Occipital lobe (tissue), 3 donors: ENCODE measurements at places on chromosomes 5 and 9.

GRCh38 chr5:106093134-106093533 lies 1577.6 kb downstream of the EFNA5 start:
- no peak for DNase-seq

- DNase-seq, result no peak
Observed at GRCh38 chr9:127662617-127663016, 44.2 kb upstream of the CFAP157 start.

DNA sequence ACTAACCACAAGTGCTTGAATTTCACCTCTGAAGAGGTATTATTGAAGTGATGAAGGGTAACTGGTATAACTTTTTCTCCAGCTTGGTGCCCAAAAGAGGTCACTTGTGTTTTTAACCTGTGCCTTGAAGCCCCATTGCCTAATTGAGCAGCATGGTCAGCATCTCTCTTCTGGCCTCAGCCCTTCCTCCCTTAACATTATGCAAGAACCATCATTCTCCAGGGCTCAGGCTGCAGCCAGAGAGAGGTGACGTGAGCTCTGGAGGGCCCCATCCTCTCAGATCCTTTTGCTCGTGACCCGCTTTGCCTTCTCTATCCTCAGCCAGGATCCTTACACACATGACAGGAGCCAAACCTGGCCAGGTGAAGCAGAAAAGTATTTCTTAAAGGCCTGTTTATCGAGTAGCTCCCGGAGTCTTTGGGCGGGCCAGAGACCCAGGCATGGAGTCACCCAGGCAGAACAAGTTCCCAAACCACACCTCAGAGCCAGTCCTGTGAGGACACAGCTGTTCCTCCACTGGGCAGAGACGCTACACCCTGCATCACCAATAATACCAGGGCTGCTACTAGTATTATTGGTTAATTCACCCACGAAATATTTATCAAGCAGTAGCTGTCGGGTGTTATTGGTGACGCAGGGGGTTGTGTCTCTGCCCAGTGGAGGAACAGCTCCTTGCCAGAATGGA lies 29.6 kb upstream of the BOD1 start:
- DNase-seq, result no peak

DNA sequence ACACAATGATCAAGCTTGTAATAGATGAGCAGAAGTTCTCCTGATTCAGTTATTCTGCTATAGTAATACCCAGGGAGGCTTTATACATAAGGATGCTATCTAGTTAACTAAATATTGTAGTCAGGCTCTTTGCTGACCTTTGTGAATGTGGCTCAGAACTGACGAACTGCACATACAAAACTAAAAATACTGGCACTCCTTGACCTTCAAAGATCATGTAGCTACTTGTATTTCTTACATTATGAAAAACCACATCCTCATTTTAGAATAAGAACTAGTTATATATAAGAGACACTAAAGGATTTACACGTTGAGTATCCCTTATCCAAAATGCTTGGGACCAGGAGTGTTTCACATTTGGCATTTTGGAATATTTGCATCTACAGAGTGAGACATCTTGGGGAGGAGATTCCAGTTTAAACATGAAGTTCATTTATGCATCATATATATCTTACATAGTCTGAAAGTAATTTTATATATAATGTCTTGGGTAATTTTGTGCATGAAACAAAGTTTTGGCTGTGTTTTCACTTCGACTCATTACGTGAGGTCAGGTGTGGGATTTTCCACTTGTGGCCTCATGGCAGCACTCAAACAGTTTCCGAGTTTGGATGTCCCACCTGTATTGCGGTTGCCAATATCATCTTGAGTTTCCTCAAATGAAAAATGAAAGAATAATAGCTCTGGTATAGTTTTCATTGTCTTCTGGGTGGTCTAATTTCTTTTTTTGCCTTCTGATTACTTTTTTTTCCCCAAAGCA lies 58.4 kb upstream of the FBXL7 start:
- DNase-seq, result no peak

DNA sequence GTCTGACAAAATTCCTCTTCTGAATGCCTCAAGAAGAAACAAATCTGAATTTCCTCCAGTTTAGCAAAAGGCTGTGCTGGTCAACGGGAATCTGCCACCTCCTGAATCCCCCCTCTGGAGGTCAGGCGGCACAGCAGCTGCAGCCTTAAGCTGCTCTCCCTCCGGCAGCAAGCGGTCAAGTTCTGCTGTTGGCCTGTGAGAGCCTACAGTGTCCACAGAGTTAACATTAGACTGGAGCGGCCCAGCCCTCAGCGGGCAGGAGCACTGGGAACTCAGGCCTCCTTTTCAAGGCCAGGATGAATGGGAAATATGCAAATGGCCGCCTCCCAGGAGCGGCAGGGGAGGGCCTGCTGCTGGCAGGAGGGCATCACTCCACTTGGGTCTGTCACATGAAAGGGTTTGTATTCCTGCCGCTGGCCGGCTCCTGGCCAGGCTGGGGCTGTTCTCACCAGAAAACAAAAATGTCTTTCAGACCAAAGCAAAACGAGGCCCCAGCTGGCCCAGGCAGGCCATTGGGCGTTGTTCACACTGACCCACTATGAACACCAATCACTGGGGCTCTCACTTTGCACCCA lies 8.2 kb downstream of the ACSL6 start:
- peak; percentile 86 for DNase-seq

GRCh38 chr9:36499174-36499890 lies 73.4 kb upstream of the MELK start:
- DNase-seq, result no peak

DNA sequence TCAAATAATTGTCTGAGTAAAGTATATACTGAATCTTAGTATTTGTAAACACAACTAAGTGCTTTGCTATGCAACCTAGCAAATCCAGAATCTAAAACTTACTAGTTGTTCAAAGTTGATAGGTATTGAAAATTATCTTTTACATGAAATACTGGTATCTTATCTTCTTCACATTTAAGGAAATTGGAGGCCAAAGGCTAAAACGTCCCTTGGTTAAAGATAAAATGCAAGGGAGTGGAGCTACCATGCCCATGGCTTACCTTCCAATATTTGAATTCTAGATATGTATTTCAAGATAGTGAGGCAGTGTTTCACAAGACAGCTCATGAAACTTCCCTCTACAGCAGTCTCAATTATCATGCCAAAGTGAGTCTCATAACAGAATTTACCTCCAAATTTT lies 373.5 kb downstream of the KIAA0825 start:
- DNase-seq, result no peak

- DNase-seq, result no peak
Observed at GRCh38 chr5:141001844-141002604, 35.7 kb downstream of the PCDHAC2 start.

GRCh38 chr5:148666353-148666752 lies 12.0 kb upstream of the HTR4 start:
- DNase-seq, result no peak

DNA sequence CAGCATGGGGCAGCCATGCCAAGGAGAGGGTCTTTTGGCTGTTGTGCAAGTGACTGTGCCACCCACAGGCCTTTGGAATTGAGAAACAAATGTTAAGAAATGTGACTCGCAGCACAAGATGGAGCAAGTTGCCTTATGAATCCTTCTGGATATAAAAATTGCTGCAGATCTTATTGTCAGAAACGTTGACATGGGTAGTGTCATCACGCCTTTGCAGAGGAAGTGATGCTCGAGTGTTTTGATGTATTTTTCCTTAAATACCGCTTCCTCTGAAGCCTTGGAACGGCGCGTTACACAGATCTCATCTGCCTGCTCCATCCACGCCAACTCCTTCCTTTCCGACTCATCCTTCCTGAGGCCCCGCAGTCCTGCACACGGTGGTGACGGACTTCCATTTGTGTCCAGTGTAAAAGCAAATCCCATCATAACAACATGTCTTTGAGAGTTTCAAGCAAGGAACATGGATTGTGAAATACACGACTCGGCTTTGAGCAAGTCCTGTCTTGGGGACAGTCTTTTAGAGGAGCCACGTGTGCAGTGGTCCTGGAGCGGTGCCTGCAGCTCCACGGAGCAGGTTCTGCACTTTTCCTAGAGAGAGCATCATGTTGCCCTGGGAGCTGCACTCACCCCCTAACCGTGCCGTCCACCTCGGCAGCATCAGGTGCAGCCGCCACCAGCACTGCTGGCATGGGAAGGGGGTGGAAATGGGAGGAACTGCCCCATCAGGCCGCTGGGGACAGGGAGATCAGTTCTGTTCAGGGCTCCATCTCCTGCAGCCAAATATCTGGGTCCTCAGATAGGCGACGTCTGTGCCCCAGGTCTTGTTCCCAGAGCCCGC lies 15.1 kb downstream of the ROPN1L start:
- peak; percentile 70 for DNase-seq

GRCh38 chr5:38189081-38189504 lies 69.3 kb upstream of the EGFLAM start:
- no peak for DNase-seq

DNA sequence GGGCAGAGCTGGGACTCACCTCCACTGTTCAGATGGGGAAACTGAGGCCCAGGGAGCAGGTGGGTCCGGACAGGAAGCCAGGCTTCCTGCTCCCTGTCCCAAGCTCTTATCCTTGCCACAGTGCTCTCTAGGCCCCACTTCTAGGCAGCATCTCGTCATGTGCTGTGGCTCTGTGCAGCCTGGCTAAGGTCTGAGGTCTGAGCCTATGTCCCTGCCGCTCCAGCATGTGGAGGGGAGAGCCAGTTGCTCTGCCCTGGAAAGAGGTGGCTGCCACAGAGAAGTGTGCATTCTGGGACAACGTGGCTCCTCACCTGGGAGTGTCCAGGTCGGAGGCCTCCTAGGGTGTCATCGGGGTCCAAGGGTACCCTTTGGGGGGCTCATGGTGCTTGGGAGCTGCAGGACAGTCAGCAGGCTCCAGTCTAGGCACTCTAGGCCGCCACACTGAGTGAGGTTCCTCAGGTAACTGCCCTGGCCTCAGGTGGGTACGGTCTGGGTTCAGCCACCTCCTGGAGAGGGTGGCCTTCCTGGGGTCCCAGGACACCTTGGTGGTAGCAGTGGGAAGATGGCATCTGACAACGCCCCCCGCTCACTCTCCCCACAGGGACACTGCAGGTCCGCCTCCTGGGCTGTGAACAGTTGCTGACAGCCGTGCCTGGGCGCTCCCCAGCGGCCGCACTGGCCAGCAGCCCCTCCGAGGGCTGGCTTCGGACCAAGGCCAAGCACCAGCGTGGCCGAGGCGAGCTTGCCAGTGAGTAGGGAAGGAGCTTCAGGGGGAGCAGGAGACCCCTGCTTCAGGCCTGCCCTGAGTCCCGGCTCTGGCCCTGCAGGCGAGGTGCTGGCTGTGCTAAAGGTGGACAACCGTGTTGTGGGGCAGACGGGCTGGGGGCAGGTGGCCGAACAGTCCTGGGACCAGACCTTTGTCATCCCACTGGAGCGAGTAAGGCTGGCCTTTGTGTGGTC lies 10.4 kb downstream of the PKN3 start:
- no peak for DNase-seq

- no peak for DNase-seq
Observed at GRCh38 chr9:34375901-34376595, 650 bp downstream of the MYORG start.

- no peak for DNase-seq
Observed at GRCh38 chr9:97638666-97639065, 5.0 kb downstream of the NCBP1 start.
